ENCODE measurements at places on chromosomes 3 and 15.
A peak's percentile ranks its signal among the peaks of the same experiment; 100 is the strongest.

DNA sequence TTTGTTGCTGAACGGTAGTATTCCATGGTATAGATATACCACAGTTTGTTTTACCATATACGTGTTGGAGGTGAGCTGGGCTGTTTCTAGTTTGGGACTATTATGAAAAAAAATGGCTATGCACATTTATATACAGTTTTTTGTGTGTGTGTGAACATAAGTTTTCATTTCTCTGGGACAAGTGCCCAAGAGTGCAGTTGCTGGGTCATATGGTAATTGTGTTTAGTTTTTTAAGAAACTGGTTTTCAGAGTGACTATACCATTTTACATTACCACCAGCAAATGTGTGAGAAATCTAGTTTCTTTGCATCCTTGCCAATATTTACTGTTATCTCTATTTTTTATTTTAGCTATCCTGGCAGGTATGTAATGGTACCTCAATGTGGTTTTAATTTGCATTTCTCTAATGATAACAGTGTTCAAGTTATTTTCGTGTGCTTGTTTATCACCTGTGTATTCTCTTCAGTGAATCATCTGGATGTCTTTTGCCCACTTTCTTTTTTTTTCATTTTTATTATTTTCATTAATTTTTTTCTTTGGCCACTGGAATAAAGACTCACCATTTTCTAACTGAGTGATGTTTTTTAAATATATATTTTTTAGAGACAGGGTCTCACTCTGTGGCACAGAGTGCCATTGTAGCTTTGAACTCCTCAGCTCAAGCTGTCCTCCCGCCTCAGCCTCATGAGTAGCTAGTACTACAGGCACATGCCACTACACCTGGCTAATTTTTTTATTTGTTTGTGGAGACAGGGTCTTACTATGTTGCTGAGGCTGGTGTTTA, 75.3 kb downstream of the ZNF609 start:
- H3K4me1 ChIP-seq = peaks cover 54% of the 10 kb centered on the region
- peaks cover 22% of the 10 kb centered on the region for H3K36me3 ChIP-seq
- no peak for DNase-seq
- H3K27me3 ChIP-seq = no peaks in the 10 kb centered on the region

GRCh38 chr15:60259469-60259868, 138.3 kb downstream of the ANXA2 start:
- peaks cover 15% of the 10 kb centered on the region for H3K27me3 ChIP-seq
- H3K27ac ChIP-seq = no peak overlapping the region
- no peak overlapping the region for H3K4me3 ChIP-seq
- H3K4me1 ChIP-seq = peaks cover 6% of the 10 kb centered on the region
- no peaks in the 10 kb centered on the region for H3K36me3 ChIP-seq
- DNase-seq = no peak

DNA sequence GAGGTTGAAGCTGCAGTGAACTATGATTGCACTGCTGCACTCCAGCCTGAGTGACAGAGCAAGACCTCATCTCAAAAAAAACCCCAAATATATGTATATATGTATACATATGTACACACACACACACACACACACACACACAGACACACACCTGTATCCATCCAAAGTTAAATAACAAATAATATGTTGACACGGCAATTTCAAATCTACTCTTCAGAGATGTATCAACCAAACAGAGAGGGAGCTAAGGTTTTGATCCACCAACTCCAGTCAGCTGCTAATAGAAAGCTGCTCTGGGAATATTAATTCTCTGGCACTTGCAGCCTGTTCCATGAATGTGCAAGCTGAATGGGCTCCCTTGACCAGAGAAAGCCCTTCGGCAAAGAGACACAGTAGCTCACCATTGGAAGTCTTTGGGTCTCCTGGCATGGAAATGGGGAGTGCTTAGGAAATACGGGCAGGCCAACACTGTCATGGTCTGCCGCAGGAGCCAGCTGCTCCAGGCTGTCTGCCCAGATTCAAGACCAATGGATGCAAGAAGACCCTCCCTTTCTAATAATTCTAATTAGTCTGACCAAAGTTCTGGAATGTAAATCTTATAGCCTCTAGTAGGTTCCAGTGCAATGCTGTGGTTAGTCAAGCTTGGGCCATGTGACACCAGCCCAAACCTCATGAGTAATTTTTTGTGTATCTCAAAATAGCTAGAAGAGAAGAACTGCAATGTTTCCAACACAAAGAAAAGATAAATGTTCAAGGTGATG, 299.8 kb downstream of the KBTBD8 start:
- H3K4me3 ChIP-seq = no peak overlapping the region
- H3K4me1 ChIP-seq = peaks cover 4% of the 10 kb centered on the region
- no peak for DNase-seq
- no peak overlapping the region for H3K27ac ChIP-seq
- H3K36me3 ChIP-seq = no peaks in the 10 kb centered on the region
- H3K27me3 ChIP-seq = peaks cover 1% of the 10 kb centered on the region

DNA sequence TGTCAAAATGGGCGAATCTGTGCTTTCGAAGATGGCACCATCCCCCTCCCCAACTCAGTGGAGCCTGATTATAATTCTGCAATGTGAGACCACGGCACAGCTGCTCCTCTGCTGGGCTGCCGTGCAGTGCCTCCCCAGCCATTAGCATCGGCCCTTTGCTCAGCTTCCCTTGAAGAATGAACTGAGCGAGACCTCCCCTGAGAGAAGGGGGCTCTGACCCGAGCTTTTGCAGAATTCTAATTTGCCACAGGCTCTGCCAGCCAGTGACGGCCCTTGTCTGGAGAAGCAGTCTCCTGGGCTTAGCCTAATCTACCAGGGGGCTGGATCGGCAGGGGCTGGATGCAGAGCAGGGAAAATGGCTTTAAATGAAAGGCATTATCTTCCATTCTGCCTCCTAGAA, 57.2 kb downstream of the GLDN start:
- no peak overlapping the region for H3K27ac ChIP-seq
- no peaks in the 10 kb centered on the region for H3K36me3 ChIP-seq
- H3K4me3 ChIP-seq = no peak overlapping the region

- no peak overlapping the region for H3K27ac ChIP-seq
- H3K27me3 ChIP-seq = peaks cover 8% of the 10 kb centered on the region
- DNase-seq = no peak
These were observed 114.0 kb downstream of the FAM174B start for GRCh38 chr15:92541291-92542200.

DNA sequence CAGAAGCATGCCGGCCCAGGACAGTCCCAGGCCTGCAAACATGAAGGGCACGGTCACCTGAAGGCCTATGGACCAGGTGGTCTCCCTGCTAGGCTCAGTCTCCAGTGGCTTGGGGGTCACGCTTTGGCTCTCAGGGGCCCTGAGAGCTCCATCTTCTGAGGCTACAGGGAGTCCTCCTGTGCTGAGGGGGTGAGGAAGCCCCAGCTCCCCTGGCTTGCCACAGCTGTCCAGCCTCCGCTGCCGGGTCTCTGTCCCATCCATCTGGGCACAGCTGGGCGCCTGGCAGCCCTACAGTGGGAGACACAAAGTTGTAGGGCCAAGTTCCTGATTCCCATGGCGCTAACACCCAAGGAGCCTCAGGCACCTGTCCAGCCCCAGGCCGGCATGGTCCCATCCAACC, 16.0 kb downstream of the SLC41A3 start:
- H3K27me3 ChIP-seq = no peaks in the 10 kb centered on the region
- H3K4me3 ChIP-seq = no peak overlapping the region
- H3K27ac ChIP-seq = no peak overlapping the region
- DNase-seq = no peak
- peaks cover 19% of the 10 kb centered on the region for H3K4me1 ChIP-seq
- peaks cover 14% of the 10 kb centered on the region for H3K36me3 ChIP-seq

DNA sequence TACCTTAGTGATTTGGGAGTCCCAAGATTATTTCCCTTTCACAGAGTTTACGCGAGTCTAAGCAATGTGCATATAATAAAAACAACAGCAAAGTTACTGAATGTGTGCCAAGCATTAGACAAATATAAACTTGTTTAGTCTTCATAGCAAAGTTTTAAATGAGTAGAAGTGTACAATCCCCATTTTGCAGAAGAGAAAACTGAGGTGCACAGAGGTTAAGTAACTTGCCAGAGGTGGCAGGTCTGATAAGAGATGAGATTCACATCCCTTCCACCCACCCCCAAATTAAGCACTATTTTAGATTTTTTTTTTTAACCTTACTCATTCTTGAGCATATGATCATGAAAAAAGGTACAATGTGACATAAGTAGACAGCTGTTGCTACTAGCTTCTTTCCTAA, 2.2 kb upstream of the SUCLG2 start:
- no peak overlapping the region for H3K27ac ChIP-seq
- H3K4me1 ChIP-seq = peaks cover 46% of the 10 kb centered on the region
- peaks cover 20% of the 10 kb centered on the region for H3K36me3 ChIP-seq
- DNase-seq = no peak
- H3K27me3 ChIP-seq = no peaks in the 10 kb centered on the region

GRCh38 chr3:16402451-16402850, 111.0 kb downstream of the RFTN1 start:
- H3K4me1 ChIP-seq = peaks cover 41% of the 10 kb centered on the region
- no peak overlapping the region for H3K4me3 ChIP-seq
- peaks cover 63% of the 10 kb centered on the region for H3K36me3 ChIP-seq
- no peaks in the 10 kb centered on the region for H3K27me3 ChIP-seq
- DNase-seq = no peak

DNA sequence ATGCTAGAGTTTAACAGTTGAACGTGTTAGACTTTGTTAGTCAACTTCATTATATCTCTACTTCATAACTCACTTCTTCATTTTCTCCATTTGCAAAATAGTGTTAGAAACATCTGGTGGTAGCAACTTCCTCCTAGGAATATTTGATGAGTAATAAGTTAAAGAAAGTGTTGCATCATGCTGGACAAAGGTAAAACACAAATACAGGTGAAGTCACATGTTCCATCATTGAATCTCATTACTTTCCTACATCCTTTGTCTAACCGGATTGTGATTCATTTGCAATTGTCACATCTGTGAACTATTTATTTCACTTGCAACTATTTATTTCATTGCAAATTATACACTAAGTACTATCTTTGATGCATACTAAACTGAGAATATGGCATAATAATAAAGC, 186.5 kb downstream of the TUSC7 start:
- H3K4me3 ChIP-seq = no peak overlapping the region
- H3K27me3 ChIP-seq = no peaks in the 10 kb centered on the region
- H3K36me3 ChIP-seq = no peaks in the 10 kb centered on the region
- no peak overlapping the region for H3K27ac ChIP-seq

DNA sequence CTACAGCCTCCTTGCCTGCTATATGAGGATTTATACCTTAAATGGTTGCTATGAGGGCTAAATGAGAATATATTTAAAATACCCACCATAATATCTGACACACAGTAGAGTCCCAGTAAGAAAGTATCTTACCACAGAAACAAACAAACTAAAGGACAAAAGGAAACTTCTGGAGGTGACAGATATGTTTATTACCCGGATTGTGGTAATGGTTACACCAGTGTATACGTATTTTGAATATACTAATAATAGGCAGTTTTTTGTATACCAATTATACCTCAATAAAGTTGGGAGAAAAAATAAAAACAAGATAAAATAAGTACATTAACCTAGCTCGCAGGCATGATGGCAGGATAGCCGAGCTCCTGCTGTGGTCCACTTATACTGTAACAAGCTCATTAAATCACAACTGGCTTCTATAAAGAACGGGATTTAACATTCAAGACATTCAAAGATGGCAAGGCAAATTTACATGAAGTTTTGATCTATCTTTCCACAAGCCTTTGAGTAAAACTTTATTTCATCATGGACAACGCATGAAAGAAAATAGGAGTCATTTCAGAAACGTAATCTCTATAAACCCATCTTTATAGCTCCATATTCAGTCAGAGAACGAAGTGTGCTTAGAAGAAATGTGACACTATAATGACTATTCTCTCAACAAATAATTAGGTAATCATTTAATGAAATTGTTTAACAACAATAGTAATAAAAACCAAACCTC, 1.5 kb downstream of the RPN1 start:
- H3K36me3 ChIP-seq = peaks cover 26% of the 10 kb centered on the region
- peak overlapping the region; percentile 87 for H3K4me3 ChIP-seq
- DNase-seq = no peak
- H3K4me1 ChIP-seq = peaks cover 30% of the 10 kb centered on the region
- H3K27me3 ChIP-seq = no peaks in the 10 kb centered on the region
- peak overlapping the region; percentile 88 for H3K27ac ChIP-seq

DNA sequence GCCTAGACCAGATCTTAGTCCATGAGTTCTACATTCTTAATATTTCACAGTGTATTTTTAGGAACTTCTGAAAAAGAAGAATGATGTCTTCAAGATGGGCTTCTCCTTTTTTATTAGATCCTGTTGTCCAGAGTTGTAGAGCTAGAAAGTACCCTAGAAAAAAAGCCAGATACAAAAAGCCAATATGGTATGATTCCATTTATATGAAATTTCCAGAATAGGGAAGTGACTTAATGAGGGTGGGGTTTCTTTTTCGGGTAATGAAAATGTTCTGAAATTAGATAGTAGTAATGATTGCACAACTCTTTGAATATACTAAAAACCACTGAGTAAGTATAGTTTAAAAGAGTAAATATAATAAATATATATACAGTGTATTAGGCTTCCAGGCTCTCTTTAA, 116.9 kb downstream of the NFKBIZ start:
- no peak overlapping the region for H3K4me3 ChIP-seq
- H3K36me3 ChIP-seq = no peaks in the 10 kb centered on the region
- no peak overlapping the region for H3K27ac ChIP-seq
- H3K27me3 ChIP-seq = no peaks in the 10 kb centered on the region
- DNase-seq = no peak

DNA sequence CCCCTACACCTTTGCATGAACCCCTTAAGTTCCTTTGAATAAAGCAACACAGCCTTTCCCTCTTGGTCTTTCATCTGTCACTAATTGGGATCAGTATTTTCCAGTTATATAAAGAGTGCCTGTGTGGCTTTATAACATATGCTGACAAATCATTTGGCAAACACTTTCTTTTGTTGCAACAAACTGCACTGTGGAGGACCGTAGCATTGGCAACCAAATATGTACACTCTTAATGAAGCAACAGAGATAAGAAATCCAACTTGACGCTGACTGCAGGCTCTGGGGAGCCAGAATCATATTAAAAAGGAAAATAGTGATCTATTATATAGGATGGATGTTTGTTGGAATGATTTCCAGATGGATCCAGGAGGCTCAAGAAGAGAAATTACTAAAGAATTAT, 120.1 kb upstream of the PRICKLE2 start:
- H3K4me3 ChIP-seq = no peak overlapping the region
- no peaks in the 10 kb centered on the region for H3K4me1 ChIP-seq
- no peak overlapping the region for H3K27ac ChIP-seq
- H3K36me3 ChIP-seq = no peaks in the 10 kb centered on the region

GRCh38 chr3:157982359-157982758, 123.9 kb downstream of the SHOX2 start:
- no peak overlapping the region for H3K27ac ChIP-seq
- H3K4me3 ChIP-seq = no peak overlapping the region
- no peak for DNase-seq
- H3K27me3 ChIP-seq = no peaks in the 10 kb centered on the region
- H3K4me1 ChIP-seq = no peaks in the 10 kb centered on the region

DNA sequence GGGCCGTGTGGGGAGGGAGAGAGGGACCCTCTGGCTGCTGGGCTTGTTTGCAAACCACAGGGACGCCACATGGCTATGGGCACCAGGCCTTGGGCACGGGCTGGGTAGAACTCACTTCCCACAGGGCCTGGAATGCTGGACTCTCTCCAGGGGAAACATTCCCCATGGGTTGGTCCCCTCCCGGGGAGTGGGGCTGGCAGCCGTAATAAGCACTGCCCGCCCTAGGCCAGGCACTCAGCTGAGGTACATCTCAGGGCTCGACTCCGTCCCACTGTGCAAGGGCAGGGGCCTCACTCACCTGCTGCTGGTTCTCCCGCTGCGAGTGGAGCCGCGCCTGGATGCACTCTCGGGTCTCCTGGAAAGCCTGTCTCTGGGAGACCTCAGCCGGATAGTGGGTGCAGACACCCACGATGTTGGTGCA, 96.7 kb downstream of the ADCY5 start:
- H3K4me1 ChIP-seq = peaks cover 10% of the 10 kb centered on the region
- no peak overlapping the region for H3K4me3 ChIP-seq
- H3K27ac ChIP-seq = no peak overlapping the region
- H3K36me3 ChIP-seq = no peaks in the 10 kb centered on the region
- DNase-seq = no peak
- H3K27me3 ChIP-seq = peaks cover 32% of the 10 kb centered on the region

All from activated CD8-positive, alpha-beta T cell treated with anti-CD3 and anti-CD28 coated beads for 36 hours (primary cell).